M059J (cell line): ENCODE measurements at places on chromosomes 3 and 15.
A peak's percentile ranks its signal among the peaks of the same experiment; 100 is the strongest.

DNA sequence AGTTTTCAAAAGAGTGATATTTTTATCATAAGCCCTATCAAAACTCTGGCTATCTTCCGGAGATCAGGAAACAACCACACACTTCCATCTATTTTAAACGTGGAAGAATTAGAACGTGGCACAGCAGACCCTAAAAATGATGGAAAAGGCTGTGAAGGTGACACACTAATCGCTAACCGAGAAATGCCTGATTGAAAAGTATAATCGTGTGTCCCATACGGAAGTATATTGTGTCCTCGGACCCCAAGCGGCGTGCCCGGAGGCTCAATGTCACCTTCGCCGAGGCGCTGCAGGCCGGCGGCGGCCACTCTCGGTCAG lies 642 bp downstream of the COX5A start:
- no peak for DNase-seq

DNA sequence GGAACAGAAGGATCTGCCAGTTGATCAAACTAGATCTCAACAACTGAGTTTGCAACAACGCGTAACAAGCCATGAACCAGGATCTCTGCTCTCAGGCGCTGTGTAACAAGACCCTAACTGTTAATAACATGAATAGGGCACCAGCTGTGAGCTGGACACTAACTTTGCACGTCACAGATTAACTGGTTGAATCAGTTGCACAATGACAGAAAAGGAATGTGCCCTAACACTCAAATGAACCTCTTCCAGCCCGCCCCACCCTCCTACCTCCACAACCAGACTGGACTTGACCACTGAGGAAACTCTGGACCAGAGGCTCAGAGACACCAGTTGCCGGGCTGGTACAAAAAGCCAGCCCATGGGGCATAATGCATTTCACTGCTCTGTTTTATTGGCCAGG lies 34.3 kb downstream of the MCF2L2 start:
- no peak for DNase-seq

DNA sequence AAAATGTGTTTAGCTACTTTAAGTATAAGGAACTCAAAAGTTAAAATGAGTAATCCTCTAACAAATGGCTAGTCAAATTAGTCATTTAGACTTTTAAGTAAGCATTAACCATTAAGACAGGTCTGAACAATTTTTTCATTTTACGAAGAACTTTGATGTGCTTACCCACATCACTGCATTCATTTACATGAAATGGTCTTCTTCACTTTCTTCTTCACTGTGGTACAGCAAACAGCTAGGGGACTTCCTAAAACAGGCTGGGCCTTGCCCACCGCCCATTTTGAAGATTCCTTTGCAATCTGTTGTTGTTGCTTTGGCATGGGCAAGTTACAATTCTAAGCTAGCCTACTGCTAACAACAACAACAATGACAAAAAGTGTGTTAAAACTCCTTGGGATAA lies 67.4 kb downstream of the CBLB start:
- DNase-seq, result no peak

- peak; percentile 93 for DNase-seq
These were observed 400.2 kb upstream of the TBL1XR1 start for GRCh38 chr3:177597311-177598096.

- DNase-seq, result no peak
These were observed 14.3 kb downstream of the ZBTB38 start for GRCh38 chr3:141382571-141382970.

DNA sequence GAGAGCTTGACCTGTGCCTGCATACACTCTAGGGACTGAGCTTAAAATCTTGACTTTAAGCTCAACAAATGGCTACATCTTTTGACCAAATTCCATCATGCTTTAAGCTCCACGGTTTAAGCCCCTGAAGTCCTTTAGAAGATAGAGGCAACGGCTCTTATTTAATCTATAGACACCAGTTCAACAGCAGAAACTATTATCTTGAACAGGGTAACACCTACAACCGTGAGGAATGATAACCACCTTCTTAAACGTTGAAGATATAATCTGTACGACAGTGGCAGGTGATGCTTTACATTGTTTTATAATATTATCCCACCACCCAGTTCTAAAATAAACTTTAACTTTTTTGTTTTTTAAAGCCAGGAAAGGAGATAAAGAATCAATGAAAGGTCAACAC lies 1007.8 kb downstream of the FHIT start:
- no peak for DNase-seq

GRCh38 chr3:23824699-23825444 lies 19.1 kb downstream of the UBE2E1 start:
- DNase-seq, result no peak

DNA sequence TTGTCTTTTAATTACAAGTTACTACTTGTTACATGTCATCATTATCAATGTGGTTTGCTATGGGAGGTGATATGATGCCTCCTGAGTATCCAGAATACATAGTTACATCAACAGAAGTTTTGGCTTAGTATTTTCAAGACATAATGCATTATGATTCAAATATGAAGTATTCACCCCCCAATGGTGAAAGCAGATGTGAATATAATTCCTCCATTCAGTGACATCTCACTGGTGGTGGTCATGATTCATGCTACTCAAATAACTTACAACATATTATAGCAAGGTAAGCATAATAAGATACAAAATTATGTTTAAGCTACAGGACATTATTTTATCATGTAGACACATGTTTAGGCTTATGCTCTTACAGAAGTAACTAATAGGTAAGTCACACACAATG lies 34.9 kb upstream of the TTBK2 start:
- DNase-seq, result no peak

- DNase-seq, result no peak
These were observed 127.1 kb downstream of the NR1D2 start for GRCh38 chr3:24072193-24072592.

DNA sequence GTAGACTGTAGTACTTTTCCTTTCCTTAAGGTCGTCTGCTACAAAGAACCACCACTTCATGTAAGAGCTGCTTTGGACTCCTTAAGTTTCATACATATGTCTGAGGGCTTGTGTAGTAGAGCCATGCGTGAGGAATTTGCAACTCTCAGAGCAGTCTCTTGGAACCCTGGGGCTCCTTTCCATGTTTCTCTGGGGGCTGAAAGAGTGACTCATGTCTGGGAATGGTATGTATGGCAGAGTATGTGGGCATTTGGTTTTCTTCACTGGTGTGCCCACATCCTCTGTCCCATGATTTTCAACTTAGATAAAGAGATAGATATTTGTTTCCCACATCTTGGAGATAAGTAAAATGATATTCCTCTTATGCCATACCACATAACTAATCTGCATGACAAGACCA lies 20.6 kb upstream of the RBM5 start:
- DNase-seq, result peak; percentile 71

DNA sequence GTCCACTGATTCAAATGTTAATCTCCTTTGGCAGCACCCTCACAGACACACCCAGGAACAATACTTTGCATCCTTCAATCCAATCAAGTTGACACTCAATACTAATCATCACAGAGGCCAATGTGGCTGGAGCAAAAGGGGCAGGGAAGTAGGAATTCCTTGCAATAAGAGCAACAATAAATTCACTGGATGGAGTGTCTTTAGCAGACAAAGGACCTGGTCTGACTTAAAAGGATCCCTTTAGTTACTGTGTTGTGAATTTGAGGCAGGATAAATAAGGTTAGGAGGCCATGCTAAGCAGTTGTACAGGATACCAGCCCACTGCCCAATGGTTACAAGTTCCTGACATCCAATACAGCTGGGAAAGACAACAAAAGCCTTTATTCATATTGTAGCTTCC lies 12.3 kb upstream of the GFM1 start:
- no peak for DNase-seq

DNA sequence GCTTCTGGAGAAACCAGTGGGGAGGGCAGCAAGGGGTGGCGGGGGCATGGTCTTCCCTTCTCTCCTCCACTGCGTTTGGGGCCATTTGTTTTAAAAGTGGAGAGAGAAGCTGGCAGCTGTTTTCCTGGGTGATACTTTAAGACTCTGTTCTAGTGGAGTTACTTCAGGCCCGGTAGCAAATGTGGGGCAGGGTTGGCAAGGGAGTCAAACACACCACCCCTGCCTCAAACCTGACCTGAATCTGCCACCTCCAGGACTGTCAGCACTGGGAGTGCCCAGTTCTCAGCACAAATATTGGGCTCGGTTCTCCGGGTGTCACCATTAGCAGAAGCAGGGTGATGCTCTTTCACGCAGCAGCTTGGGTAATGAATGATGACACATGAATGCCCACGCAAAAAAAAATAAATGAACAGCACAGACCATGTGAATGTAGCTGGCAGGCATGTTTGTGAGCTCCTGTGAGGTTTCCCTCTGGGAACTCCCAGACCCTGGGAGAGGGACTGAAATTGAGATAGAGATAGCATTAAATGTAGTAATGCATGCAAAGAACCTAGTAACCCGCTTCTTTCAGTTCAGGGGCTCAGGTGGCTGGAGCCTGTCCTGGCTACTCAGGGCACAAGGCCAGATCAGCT lies 424.0 kb downstream of the MCTP2 start:
- no peak for DNase-seq

- no peak for DNase-seq
These were observed 5.3 kb upstream of the TMEM115 start for GRCh38 chr3:50364573-50365079.

DNA sequence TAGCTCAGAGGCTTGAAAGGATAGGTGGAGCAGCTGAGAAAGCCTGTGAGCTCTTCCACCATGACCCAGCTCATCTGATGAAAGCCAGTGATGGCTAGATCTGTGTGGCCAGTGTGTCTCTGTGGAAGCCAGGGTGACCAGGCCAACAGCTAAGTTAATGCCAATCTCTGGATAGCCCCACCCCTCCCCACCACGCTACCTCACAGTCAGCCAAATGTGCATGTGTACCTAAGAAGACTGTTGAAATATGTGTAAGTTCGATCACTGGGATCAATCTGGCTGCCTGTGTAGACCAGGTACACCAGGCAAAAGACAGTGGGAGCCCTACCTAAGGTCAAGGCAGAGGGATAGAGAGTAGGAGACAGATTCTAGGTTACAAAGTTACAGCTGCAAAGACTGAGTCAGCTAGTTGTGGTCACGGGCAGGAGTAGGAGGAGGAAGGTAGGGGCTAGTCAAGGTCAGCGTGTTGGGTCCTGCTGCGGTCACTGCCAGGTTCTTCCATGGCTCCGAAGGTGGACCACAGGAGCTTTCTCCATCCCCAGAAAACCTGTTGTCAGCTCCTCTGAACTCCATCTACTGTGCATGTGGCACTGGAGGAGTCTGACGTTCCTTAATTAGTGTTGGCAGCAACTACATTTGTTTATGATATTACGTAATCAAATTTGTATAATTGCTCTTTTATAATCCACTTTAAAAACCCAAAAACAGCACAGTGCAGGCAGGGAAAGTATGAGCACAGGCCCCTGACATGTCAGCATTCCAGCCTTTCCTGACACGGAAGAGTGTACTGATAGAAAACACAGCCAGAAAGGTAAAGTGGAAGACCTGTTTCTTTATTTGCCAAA lies 318.0 kb downstream of the CLSTN2 start:
- peak; percentile 71 for DNase-seq

DNA sequence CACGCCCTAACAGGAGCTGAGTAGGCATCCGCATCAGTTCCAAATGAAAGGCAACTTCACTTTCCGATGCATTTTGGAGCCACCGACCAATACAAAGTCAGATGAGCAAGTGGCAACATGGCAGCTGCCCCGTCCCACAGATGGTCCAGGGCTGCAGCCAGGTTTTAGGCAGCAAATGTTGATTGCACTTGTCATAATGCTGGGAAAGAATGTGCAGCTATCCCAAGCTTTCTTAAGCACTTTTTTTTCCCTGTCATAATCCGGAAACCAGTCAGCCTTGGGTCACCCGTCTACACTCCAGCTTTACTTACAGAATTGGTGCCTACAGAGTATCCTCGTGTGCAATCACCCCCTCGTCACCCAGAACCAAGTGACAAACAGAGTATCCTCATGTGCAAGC lies 147.7 kb downstream of the CHSY1 start:
- no peak for DNase-seq

GRCh38 chr3:185824051-185825005 lies 514 bp downstream of the IGF2BP2 start:
- DNase-seq, result peak; percentile 47
